CD4-positive, alpha-beta T cell treated with Interleukin-15 for 4 hours (primary cell): ENCODE measurements at places on chromosomes 1 and 21.

GRCh38 chr1:114078116-114078515 is 75.6 kb downstream of the SYT6 start:
- DNase-seq, result no peak

DNA sequence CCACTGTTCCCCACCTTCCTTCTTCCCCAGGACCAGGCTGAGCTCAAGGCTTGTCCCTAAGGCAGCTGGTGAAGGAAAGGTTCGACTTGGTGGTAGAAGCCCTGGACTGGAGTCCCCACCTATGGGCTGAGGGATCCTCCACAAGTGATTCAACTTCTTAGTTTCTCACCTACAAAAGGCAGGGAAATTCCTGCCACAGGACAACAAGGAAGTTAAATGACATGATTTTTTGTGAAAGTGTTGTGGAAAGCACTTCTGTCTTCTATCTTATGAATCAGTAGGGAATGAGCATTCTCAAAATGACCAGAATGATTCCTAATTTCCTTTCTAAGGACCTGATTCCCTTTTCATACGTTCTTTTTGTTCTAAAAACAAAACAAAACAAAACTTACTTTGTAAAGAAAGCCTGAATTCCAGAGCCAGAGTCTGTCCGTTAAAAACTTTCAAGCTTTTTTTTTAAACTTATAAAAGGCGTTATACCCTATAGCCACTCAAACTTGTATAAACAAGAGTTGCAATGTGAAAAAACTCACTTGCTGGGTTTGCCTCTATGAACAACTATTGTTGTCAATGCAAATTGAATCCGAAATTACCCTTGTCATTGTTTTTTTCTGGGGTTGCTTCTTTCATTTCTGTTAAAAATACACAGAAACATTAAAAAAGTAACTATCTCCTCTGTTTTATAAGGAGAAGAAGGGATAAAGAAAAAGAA is 12.2 kb downstream of the KCNJ15 start:
- no peak for DNase-seq

- peak; percentile 8 for DNase-seq
Observed at GRCh38 chr1:119711804-119712341, at the start of gene PHGDH. Gene PHGDH, plus strand, starts transcription at chr1:119711934. Its CDS starts 89 bp downstream, at chr1:119712023.

- no peak for DNase-seq
Observed at GRCh38 chr1:202405928-202406327, 57.4 kb downstream of the PPP1R12B start.
